Mesothelial cell of epicardium (in vitro differentiated cells): ENCODE measurements at places on chromosomes 16 and 17.

GRCh38 chr16:9262941-9263715 lies 171.7 kb downstream of the HAPSTR1 start:
- DNase-seq: no peak

DNA sequence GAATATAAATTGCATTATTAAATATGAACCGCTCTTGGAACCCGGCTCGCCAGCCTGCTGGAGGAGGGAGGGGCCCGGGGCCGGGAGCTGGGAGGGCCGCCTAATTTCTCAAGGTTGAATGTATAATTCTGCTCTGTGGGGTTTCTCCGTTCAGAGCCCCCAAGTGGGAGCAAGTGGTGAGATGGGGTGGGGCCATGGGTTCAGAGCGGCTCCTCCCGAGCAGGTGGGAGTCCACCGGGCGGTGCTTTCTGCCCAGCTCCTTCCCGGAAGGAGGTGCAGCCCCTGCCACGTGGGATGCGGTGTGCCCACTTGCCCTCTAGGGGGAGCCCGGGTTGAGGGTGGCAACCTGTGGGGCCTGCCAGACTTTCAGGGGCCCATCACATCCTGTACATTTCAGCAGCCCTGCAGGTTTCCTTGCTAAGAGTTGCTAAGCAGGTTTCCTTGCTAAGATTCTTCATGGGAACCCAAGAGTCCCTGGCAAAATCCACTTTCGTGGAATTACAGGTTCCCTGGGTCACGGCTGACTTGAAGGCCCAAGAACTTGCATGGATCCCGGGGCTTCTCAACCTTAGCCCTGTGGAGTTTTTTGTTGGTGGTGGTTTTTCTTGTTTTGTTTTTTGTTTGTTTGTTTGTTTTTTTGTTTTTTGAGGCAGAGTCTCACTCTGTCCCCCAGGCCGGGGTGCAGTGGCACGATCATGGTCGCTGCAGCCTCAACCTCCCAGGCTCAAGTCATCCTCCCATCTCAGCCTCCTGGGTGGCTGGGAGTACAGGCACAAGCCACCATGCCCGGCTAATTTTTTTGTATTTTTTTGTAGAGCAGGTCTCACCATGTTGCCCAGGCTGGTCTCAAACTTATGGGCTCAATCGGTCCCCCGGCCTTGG lies 196.7 kb upstream of the GSE1 start:
- DNase-seq: peak; percentile 47

DNA sequence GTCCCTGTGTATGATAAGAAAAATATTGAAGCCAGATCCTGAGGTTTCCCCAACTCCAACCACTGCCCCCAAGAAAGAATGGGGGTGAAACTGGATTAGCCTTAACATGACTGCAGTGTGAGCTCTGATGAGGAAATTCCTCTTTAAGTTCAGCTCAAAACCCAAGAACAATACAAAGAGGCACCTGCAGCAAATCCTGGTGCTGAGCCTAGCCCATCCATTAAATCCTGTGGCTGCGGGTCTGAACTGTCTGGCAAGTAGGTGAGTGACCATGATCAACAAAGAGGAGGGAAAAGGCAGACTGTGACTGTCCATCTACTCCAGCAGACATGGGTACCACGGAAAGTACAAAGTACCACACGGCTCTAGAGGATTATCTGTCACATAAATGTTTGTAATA lies 64.2 kb downstream of the CREBBP start:
- DNase-seq: no peak

- DNase-seq: no peak
These were observed 8.9 kb upstream of the ULK2 start for GRCh38 chr17:19876529-19877161.

DNA sequence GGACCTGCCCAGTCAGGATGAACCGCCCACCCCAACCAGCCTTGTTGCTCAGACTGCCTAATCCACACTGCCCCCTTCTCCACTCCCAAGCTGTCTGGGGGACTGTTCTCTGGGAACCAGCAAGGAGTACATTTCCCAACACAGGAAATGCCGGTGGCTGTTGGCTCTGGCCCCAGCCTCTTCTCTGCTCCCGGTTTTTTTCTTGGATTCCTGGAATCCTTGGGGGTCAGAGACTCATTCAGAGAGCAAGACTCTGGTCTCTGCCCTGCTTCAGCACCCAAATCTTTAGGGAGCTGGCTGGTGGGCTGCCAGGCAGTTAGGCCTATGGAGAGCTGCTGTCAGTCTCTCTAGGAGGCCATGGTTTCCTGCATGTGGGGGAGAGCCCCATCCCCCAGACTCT lies 10.8 kb upstream of the MTMR4 start:
- DNase-seq: no peak

GRCh38 chr17:50188921-50189549 lies 12.4 kb downstream of the COL1A1 start:
- DNase-seq: no peak

DNA sequence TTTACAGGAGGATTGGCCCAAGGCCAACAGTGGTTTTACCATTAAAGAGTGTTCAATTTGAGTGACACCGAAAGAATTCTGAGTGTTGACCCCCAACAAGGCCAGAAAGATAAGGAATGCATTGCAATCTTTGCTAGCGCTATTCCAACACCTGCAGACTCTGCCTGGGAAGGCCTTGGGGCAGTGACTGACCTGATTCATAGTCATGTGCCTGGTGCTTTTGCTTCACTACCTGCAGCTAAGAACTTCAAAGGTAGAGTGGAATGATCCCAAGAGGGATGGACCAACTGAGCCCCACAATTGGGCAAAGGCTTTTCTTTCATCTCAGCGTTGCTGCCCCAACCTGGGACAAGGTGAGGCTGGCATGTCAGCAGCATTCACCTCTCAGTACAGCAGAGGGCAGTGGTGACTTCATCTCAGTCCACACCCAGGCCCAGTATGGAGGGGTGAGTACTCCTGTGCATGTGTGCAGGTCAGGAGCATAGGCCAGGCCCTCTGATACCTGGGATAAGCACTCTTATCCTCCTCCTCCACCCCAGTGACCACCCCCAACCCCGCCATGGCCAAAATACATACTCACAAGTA lies 149.6 kb upstream of the GNAO1 start:
- peak; percentile 42 for DNase-seq

DNA sequence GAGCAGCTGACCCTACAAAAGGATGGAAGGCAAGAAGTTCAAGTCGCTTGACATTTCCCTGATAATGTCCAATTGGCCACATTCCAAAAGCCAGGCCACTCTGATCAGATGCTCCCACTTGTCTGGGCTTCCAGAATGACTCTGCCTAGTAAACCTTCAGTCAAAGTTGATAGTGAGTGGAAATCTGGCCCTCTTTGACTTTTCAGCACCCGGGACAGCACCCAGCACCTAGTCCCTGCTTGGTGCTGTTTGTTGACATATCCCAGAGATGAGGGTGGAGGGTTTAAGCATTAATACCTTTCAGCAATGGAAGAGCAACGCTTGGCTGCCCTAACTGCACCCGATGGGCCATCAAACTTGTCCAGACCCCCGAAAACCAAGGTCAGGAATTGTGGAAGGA lies 131.3 kb downstream of the AIPL1 start:
- peak; percentile 44 for DNase-seq

DNA sequence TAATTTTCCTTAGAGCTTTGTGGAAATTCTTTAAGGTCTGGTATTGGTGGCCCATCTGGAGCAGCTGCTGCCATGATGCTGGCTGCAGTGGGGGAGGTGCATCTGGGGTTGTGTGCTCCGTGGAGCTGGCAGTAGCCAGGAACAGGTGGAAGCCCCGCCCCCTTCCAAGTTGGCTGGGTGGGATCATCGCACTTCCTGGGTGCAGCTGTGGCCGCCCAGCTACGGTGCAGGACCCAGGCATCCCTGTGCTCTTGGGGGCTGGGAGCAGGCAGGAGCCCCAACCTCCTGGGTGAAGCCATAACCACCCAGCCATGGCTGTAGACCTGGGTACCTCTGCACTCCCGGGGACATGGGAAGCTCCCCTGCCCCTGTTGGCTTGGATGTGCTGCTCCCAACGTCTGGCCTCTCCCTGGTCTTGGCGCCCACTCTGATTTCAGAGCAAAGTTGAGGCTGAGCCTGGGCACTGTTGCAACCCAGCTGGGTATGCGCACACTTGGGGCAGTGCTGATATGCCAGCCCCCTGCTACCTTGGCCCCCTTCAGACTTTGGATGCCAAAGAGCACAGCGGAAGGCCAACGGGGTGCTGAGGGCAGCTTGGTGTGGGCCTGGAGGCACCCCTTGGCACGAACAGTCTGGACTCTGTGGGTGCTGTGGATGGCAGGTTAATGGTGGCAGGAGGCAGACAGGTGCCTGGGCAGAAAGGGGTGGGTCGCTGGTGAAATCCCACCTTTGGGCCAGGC lies 145.2 kb downstream of the MYO1D start:
- DNase-seq: no peak

- DNase-seq: no peak
These were observed 745 bp upstream of the ABCC1 start for GRCh38 chr16:15948532-15949209.

DNA sequence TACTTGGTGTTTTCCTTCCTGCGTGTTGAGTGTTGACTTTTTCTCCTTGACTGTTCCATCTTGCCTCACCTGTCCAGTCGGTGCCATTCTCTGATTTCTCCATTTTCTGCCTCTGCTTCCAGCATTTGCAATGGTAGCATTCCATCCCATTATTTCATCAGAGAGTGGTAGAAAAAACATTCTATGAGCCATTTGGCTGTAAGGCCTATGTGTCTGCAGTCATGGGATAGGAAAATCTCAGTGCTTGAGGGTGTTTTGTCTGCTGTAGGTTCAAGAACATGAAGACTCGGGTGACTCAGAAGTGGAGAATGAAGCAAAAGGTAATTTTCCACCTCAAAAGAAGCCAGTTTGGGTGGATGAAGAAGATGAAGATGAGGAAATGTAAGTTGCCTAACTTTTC lies 2.7 kb downstream of the UTP18 start:
- no peak for DNase-seq

DNA sequence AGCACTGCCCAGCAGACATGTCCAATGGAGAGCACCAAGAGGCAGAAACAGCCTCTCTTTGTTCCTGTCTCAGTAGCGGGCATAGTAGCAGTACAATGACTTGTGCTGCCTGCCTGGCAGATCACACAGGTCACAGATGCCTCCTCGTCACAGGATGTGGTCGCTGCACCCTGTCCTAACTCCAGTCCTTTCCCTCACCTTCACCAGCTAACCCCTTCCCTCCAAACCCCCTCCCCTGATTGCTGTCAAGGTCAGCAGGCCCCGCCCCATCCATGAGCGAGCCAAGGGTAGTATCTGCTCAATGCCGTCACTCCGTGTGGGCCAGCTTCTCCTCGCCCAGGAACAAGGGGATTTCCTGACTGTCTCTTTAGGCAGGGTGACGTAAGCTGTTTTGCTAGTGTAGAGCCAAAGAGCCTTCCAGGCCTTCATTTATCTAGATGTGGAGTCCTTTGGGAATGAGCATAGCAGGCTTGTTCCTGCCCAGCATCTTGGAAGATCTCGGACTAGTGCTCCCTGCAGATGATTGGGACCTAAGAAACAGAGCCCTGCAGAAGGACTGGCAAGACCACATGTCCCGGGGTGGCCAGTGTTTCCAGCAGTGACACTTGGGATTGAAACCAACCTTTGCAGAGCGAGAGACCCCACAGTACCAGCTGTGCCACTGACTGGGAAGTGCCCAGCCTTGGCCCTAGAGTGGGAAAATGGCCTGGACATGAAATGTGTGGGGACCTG lies 75.9 kb upstream of the TNRC6C start:
- no peak for DNase-seq

GRCh38 chr16:27109666-27110523 lies 43.2 kb downstream of the C16orf82 start:
- peak; percentile 97 for DNase-seq

DNA sequence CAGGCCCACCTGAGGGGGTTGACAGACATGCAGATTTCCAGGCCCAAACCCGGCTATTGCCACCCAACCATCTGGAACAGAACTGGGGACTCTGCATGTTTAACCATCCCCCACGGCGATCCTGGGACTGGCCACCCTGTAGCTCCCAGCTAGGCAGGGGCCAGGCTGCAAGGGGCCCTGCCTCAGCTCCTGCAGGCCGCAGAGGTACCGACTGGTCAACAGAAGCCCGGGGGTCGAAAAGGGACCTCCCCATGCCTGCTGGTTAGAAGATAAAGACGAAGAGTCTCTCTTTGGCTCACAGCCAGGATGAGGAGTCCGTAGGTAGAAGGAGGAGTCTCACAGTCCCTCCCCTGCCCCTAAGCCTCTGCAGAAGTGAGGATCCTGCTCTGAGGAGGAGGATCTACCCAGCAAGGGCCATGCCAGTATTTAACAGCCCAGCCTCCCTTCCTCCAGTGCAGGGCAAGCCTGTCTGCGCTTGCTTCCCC lies 223.4 kb upstream of the TNRC6C start:
- DNase-seq: no peak

GRCh38 chr16:50395763-50396710 lies 27.2 kb upstream of the BRD7 start:
- no peak for DNase-seq

DNA sequence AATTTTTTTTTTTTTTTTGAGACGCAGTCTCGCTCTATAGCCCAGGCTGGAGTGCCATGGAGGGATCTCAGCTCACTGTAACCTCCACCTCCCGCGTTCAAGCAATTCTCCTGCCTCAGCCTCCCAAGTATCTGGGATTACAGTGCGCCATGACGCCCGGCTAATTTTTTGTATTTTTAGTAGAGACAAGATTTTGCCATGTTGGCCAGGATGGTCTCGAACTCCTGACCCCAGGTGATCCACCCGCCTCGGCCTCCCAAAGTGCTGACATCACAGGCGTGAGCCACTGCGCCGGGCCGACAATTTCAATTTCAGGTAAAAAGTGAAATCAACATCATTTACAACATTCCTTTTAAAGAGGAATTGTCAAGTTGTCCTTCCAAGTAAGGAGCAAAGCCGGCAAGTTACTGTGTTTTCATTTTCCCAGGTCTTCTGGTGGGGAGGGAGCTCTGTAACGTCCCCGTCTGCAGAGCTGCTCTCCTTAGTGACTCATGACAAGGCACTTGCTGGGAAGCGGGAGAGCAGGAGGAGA lies 873 bp downstream of the NPLOC4 start:
- DNase-seq: no peak

GRCh38 chr16:73371584-73372319 lies 323.8 kb upstream of the ZFHX3 start:
- no peak for DNase-seq

DNA sequence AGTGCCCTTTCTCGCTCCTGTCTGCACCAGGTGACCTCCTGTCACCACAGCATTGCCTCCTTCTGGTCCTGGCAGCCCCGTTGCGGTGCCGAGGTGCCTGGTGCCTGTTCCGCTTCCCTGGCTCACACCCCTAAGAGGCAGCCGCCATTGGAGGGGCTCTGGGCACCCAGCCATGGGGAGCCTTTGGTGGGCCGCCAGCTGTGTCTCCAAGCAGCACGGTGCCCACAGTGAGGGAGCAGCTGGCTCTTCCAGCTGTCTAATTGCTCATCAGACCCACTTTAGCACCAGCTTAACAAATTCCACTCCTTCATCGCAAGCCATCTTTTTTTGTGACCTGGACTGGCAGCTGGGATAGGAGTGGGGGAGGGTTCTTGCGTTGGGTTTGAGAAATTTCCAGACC lies 276.1 kb downstream of the SNX29 start:
- no peak for DNase-seq
